Liver (tissue), 10 donors: ENCODE measurements at places on chromosomes 5 and 9.

GRCh38 chr5:134582281-134582680, 50.3 kb downstream of the SAR1B start:
- no peak for DNase-seq

- no peak for DNase-seq
These were observed 196.2 kb upstream of the TUT7 start for GRCh38 chr9:86550401-86550800.

- no peak for DNase-seq
These were observed 20.7 kb upstream of the EBF1 start for GRCh38 chr5:159120446-159120845.

DNA sequence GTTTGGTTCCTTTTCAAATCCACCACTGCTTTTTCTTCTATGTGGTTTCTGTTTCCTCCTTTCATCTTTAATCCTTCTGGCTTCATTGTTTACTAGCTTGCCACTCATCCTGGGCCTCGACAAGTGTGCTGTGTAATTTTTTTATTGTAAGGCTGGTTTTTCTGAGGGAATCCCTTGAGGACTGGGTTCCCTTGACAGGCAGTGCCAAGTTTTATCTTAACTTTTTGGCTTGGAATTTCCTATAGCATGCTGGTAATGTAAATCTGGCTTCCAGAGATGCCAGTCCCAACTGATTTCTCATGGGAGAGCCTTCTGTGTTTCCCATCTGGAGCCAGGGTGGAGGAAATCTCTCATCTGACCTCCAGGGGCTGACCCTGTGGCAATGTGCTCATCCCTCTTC, 184.7 kb downstream of the ROR2 start:
- DNase-seq: no peak

GRCh38 chr5:154779105-154779504, 23.9 kb downstream of the LARP1 start:
- DNase-seq: no peak

DNA sequence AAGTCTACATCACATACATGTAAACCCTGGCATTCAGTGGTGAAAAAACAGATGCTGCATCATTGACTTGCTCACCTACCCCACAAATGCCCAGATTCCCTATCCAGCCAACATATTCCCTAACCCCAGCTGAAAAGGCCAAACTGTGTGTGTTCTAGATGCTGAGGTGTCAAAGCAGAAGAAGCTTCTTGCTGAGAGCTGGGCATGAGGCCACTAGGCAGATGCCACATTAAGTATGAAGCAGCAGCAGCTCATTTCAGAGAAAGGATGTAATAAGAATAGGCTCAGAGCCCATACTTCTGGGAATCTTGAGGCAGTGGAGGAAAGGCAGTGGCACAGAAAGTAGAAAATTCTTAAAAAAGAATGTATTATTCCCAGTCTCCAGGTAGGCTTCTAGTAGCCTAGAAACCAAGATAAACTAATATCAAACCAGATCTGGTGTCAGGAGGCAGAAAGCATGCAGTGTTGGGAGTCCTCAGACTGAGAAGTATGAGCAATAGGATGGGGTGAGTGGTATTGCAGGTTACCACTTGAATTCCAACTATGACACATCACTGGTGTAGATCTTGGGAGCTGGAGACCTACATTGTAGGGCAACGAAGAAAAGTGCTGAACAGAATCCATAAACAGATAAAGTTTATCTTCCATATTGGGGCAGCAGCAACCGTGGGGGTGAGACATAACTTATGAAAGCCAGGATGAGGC, 71.9 kb upstream of the GRHPR start:
- no peak for DNase-seq

DNA sequence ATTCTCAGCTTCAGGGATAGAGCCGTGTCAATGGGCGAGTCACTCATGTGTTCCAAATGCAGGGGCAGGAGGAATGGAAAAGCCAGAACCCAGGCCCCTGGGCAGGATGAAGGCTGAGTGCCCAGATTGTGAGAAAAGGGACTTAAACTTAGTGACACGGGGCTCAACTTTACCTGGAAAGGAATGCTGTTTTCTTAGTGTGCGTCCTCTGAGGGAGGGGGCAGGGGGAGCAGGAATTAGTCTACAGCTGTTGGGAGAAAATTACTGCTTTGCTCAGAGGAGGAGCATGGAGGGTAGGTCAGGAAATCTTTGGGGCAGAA, 14.6 kb downstream of the HK3 start:
- no peak for DNase-seq

- no peak for DNase-seq
These were observed 466.1 kb downstream of the TLR4 start for GRCh38 chr9:118170032-118170955.

DNA sequence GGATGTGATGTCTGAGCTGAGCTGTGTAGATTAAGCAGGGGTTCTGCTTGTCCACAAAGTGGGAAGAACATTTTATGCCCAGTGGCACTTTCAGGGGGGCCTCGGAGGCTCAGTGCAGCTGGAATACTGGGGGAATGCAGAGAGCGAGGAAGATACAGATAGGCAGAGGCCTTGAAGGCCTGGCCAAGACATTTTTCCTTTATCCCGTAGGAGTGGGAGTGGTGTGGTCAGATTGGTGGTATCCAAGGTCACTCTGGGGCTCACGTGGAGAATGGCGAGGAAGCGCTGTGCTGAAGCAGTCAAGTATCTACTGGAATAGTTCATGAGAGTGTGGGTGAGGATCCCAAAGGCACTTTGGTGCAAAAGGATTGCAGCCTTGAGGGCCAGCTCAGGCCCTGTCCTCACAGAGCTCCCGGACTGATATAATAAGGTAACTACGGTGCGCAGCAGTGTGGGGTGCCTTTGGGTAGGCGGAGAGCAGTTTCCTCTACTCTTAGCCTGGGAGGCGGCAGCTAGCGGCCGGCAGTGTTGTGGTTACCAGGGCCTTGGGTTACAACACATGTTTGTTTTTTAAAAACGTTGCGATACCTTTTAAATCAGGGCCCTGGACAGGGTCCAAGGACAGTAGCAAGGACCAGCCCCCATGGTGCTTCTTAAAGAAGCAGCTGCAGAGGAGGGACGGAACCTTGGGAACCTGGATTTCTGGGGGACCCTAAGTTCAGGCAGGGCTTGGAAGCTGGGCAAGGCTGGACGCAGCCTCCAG, 10.8 kb upstream of the CCDC69 start:
- DNase-seq: peak; percentile 62

GRCh38 chr5:6787941-6788340, 74.7 kb downstream of the TENT4A start:
- no peak for DNase-seq

GRCh38 chr5:173025651-173026050, 30.5 kb upstream of the CREBRF start:
- no peak for DNase-seq

DNA sequence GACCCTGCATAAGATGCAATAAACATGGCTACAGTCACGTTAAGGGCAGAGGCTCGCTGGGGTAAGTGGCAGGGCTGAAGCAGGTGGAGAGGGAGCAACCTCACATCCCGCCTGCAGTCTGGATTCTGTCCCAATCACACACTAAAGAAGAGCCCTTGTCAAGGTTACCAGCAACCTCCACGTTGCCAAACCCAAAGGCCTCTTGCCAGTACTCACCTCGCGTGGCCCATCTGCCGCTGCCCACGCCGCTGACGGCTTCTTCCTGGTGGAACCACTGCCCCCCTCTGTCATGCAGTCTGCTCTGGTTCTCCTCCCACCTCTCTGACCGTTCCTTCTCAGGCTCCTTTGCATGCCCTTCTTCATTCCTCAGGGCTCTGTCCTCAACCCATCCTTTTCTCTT, 8.8 kb downstream of the AQP7 start:
- DNase-seq: no peak

GRCh38 chr5:14008819-14009311, 64.4 kb upstream of the DNAH5 start:
- no peak for DNase-seq

DNA sequence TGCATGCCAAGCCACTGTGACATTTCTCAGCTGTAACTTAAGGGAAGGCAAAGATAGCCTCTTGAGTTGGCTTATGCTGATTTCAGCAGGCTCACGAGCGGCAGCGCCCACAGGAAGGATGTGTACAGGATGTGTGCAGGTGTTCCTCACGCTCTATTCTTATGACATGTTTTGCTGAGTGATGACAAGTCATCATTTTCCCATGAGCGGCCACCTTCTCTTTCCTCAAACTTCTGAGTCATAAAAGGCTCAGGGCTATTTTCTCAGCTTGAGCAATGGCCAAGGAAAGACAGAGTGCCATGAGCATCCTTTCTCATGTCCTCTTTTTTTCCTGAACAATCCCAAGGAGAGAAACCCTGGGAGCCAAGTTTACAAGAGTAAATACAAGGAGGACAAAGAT, 365.9 kb downstream of the PLK2 start:
- no peak for DNase-seq

DNA sequence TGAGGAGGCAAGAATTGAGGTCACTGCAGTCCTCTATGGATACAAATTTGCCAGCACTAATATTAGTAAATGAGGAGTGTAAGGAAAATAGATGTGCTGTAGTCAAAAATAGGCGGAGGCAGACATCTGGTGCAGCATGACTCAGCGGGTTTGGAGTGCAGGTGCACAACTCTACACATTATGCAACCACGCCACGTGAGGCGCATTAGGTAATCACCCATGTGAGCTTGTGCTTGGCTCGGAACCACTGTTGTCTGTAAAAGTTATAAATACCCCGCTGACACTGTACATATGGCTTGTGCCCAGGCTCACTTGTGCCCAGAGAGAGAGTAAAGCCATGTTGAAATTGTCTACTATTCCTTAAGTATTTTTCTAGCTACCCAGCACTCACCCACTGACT, 623.5 kb upstream of the NUDT12 start:
- no peak for DNase-seq

- DNase-seq: no peak
These were observed 70.3 kb upstream of the TRPM3 start for GRCh38 chr9:71191708-71192107.

GRCh38 chr5:146076028-146076427, 29.3 kb downstream of the PLAC8L1 start:
- DNase-seq: no peak

GRCh38 chr9:70589571-70590314, 175.3 kb upstream of the KLF9 start:
- DNase-seq: no peak

GRCh38 chr9:99399474-99399873, 177.4 kb downstream of the SEC61B start:
- no peak for DNase-seq

DNA sequence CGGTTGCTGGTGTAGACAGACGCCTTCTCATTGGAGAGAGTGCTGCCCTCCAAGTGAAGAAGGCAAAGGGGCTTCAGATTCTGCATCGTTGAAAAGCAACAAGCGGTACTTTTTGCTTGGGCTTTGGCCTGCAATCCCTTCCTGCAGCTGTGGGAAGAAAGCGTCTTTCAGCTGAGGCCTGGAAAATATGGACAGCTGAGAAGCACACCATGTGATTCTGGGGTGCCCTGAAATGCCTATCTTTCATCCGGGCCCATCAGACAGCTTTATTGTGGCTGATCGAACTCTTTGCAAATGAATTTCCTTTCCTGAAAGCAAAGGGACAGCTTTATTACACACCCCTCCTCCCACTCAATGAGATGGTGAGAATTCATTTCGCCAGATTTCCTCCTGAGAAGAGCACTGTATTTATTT, 74.0 kb downstream of the NSG2 start:
- no peak for DNase-seq

GRCh38 chr9:92440751-92441046, 16.4 kb upstream of the OMD start:
- no peak for DNase-seq

DNA sequence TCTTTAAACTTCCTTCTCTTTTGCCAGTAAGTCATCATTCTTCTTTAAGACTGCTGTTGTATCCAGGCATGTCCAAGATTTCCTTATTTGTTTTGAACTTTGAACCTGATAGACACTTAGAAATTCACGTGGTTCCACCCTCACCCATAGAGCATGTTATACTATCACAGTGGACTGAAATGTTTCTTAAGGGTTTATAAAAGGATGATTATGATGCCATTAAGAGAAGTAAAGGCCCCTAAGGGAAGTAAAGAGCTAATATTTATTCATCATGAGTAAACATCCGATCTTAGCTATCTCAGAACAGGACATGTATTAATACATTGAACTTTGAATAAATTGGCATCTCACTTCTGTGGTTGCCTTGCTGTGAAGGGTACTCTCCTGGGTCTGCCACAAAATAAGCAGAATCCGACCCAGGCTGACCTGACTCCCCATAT, 49.8 kb downstream of the PRKACG start:
- DNase-seq: no peak

DNA sequence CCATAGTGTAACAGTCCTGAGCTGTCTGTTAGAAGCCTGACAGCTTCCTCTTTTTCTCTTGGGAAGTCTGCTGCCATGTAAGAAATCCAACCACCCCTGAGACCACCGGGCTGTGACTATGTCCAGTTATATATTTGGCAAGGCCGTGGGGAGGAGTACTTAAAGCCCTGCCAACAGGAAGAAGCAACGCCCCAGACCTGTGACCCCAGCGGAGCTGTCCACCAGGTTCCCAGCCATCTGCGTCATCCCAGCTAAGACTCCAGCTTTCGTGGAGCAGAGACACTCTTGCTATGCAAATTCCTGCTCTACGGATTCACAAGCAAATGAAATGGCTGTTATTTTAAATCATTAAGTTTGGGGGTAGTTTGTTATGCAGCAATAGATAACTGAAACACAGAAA, 417.3 kb downstream of the TLE4 start:
- DNase-seq: no peak

GRCh38 chr9:136741883-136742571, 713 bp downstream of the LCN10 start:
- no peak for DNase-seq

DNA sequence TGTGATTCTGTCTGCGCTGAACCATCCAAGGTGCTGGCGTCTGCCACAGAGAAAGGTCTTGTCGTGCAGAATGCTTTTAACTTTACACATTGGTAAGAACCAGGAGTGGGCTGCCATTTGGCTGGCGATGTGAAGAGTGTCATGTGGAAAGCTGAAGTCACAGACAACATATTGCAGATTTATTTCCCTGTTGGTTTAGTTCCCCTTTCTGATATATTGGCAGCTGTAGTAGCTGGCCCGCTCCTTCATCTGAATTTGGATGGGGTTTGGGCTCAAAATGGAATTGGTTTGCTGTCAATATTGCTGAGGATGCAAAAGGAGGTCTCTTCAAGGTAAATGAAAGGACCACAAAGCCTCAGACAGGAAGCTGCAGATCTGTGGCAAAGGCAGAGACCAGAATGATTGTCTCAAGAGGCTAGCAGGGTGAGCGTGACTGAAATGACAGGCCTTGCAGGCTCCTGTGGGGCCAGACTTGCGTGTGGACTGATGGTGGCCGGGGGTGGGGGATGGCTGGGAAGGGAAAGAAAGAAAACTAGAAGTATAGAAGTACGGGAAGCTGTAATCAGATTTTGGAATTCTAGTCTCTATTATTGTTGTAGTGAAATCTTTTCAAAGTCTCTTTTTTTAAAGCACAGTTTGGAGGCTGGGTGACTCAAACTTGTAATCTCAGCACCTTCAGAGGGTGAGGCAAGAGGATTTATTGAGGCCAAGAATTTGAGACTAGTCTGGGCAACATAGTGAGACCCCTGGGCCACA, 25.1 kb upstream of the CD180 start:
- DNase-seq: no peak

DNA sequence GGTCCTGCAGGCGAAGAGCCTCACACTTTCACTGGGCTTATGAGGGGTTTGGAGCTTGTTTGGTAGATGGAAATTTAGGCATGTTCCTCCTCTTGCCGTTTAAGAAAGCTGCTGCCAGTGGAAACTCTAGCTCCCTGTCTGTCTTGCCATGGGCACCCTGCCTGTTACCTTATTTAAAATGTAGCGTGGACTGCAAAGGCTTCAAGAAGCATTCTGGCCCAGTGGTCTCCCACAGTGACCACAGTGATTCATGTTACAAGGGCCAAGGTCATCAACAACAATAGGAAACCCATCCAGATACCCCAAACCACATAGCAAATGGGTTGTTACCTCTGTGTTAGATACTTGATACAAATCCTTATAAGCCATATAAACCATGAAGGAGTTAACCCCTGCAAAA, 96.6 kb downstream of the DPYSL3 start:
- no peak for DNase-seq
